ENCODE measurements at places on chromosomes 2 and 18. TPM values are rescaled to one million over a fixed set of nuclear protein-coding genes. Genes with fewer than 3 reads are reported as not detected.

Gene BCL11A
- polyA plus RNA-seq: not detected

Gene MRPL33
- polyA plus RNA-seq: 251 TPM

Gene CREG2
- not detected for polyA plus RNA-seq

Gene RIT2
- polyA plus RNA-seq: not detected

Gene CENPA
- 0.70 TPM for polyA plus RNA-seq

Gene KCNJ3
- polyA plus RNA-seq: not detected

Gene LYG1
- polyA plus RNA-seq: not detected

Gene C1QL2
- not detected for polyA plus RNA-seq
